Astrocyte (in vitro differentiated cells and primary cell): ENCODE measurements at places on chromosomes 16 and 17. TPM values are rescaled to one million over a fixed set of nuclear protein-coding genes. Genes with fewer than 3 reads are reported as not detected.

SMIM36 gene
- total RNA-seq: not detected in 2 replicates

- no peak for DNase-seq
Measured at GRCh38 chr16:58051296-58051695, 25.7 kb downstream of the MMP15 start.

GRCh38 chr17:6479622-6480302 lies 35.5 kb downstream of the PIMREG start:
- no peak for DNase-seq

- no peak for DNase-seq
Measured at GRCh38 chr17:76735006-76735405, 2.1 kb downstream of the SRSF2 start.

- no peak for DNase-seq
Measured at GRCh38 chr16:12818326-12818725, 14.6 kb upstream of the CPPED1 start.

DNA sequence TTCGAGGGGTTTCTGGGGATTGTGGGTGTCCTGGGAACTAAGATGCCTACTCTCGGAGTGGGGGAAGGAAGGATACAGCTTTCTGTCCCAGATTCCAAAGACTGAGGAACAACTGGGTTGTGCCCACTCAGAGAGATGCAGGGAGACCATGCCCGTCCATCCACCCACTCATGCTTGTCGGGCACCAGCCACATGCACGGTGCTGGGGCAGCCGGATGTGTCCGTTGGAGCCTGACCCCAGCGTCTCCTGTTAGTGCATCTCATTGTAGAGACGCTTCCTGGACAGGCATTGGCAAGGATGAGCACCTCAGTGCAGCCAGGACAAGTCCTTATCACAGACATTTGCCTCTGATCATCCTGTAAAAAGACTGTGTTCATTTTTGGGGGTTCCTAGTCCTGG lies 58.1 kb downstream of the METRNL start:
- DNase-seq: no peak
